ENCODE measurements at places on chromosomes 1 and 21. TPM values are rescaled to one million over a fixed set of nuclear protein-coding genes. Genes with fewer than 3 reads are reported as not detected.

- no peak for DNase-seq
Observed at GRCh38 chr1:26078286-26079177, 11.1 kb upstream of the TRIM63 start.

DNA sequence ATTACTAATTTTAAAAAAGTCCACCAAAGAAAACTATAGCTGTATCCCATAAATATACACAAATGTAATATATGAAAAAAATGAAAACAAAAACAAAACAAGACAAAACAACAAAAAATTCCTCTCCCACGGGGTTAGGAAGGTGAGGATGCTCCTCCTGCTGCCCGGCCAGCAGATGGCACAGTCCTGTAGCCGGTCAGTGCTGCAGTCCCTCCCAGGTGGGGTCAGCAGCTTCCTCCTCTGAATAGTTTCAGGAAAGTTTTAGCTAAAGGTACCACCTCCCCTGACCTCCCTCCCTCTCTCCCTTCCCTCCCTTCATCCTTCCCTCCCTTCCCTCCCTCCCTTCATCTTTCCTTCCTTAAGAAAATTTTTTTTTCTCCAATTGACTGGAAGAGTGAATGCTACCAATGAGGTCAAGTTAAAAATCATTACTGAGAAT, 67.8 kb upstream of the BCL10 start:
- DNase-seq, result no peak

GRCh38 chr1:205593532-205593931, 38.3 kb downstream of the ELK4 start:
- DNase-seq, result no peak

The WNT4 gene
- total RNA-seq, result not detected

The PLEKHA6 gene
- total RNA-seq, result 5.1 TPM
